Naive thymus-derived CD4-positive, alpha-beta T cell (primary cell): ENCODE measurements at places on chromosomes 2 and 18. TPM values are rescaled to one million over a fixed set of nuclear protein-coding genes. Genes with fewer than 3 reads are reported as not detected.

The EVX2 gene
- total RNA-seq: not detected

The KLHL14 gene
- total RNA-seq: 0.59 TPM

GRCh38 chr2:40317761-40318160 lies 134.1 kb downstream of the SLC8A1 start:
- no peak for DNase-seq

DNA sequence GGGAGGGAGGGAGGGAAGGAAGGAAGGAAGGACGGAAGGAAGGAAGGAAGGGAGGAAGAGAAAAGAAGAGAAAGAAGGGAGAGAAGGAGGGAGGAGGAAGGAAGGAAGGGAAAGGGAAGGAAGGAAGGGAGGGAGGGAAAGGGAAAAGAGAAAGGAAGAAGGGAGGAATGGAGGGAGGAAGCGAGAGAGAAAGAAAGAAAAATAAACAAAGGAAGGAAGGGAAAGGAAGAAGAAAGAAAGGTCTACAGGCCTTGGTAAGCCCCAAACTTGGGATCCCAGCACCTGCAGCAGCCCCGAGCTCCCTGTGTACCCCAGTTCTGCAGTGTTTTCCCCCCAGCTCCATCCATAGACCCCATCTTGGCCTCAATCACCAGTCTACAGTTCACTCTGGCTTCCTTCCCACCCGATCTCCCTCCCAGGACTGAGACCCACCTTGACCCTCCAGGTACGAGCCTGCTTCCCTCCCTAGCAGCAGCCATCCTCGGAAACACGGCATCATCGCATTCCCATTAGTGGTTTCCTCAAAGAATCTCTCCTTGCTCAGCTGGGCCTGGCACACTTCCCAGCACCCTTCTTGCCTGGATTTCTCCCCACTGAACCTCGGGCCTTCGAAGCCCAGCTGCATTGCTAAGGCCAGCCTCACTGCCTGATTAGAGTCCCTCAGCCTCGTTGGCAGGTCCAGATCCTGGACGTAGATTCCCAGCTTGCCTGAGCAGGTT lies 46.1 kb upstream of the SH3BP4 start:
- DNase-seq: no peak

The ALPP gene
- not detected in 2 replicates for total RNA-seq

DNA sequence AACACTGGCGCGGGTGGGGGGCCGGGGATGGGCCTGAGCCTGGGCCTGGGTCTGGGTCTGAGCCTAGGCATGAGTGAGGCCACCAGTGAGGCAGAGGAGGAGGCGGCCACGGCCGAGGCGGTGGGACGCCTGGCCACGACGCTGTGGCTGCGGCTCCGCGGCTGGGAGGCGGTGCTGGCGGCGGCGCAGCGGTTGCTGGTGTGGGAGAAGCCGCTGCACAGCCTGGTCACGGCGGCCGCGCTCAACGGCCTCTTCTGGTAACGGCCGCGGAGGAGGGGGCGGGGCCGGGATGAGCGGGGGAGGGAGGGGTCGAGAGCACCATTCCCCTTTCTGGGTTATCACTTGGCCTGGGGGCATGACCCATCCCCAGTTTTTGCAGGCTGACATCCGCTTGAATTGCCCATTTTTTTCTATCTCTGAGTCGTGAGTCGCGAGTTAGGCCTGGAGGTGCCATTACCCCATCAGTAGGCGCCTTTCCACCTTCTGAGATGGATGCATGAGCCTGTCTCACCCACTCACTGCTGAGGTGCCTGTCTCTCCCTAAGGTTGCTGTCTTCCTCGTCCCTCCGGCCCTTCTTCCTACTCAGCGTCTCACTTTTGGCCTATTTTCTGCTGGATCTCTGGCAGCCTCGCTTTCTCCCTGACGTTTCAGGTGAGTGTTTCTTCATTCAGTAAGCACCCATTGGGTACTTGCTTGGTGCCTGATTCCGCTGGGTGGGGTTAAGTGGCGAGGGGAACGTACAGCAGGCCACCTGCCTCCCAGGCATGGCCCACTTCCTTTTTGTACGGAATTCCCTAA lies 501 bp downstream of the RETREG2 start:
- DNase-seq: no peak
